ENCODE measurements at places on chromosomes 5 and 9.
A peak's percentile ranks its signal among the peaks of the same experiment; 100 is the strongest.

GRCh38 chr5:108379722-108380530 lies 2.0 kb downstream of the FBXL17 start:
- DNase-seq: peak; percentile 3

GRCh38 chr9:114549697-114550330 lies 37.8 kb upstream of the ATP6V1G1 start:
- DNase-seq: no peak

DNA sequence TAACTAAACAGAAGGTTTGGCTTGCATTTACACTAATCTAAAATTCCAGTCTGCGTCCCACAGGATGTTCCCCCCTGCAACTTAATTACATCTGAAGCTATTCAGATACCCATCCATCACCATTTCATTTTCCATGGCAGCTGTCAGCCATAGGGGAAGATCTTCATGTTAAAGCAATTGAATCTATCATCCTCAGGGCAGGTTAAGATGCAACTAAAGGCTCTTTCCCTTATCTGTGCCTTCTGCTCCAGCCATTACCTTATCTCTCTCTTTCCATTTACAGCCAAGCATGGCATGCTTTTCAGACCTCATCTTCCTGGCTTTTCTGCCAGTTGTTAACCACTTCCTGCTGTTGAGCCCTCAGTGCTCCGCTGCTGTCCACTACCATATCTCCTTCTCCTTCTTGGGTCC lies 15.8 kb upstream of the HACD4 start:
- no peak for DNase-seq

GRCh38 chr5:145104106-145104505 lies 731.0 kb downstream of the PRELID2 start:
- DNase-seq: no peak

- DNase-seq: no peak
Observed at GRCh38 chr5:32621256-32621655, 35.9 kb downstream of the SUB1 start.

- DNase-seq: no peak
Observed at GRCh38 chr5:66861402-66861801, 265.2 kb downstream of the MAST4 start.

DNA sequence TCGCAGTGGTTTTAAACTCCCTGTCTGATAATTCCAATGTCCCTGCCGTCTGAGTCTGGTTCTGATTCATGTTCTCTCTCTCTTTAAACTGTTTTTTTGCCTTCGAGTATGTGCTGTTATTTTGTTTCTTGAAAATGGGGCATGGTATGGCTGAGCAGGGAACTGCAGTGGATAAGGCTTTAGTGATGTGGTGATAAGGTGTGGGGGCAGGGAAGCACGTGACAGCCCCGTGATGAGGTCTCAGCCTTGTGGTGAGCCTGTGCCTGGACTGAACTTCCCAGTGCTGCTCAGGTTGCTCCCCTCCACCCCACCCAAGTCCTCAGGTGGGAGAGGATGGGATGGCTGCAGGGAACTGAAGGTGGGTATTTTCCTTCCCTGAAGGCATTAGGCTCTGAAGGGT lies 5.5 kb upstream of the ZNF354B start:
- no peak for DNase-seq

DNA sequence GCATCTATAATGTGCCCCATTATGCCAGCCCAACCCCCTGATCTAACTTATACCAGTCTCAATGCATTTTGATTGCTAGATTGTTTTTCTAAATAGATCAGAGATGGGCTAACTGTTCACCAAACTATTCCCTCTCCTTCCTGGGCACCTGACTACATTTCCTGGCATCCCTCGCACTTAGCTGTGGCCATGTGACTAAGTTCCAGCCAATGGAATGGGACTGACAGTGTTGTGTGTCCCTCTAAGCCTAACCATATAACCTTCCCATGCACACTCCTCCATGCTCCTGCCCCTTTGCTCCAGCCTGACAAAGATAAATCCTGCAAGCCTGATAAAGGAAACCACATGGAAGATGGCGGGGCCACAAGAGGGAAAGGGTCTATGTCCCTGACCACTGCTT lies 12.3 kb upstream of the IFNK start:
- no peak for DNase-seq

DNA sequence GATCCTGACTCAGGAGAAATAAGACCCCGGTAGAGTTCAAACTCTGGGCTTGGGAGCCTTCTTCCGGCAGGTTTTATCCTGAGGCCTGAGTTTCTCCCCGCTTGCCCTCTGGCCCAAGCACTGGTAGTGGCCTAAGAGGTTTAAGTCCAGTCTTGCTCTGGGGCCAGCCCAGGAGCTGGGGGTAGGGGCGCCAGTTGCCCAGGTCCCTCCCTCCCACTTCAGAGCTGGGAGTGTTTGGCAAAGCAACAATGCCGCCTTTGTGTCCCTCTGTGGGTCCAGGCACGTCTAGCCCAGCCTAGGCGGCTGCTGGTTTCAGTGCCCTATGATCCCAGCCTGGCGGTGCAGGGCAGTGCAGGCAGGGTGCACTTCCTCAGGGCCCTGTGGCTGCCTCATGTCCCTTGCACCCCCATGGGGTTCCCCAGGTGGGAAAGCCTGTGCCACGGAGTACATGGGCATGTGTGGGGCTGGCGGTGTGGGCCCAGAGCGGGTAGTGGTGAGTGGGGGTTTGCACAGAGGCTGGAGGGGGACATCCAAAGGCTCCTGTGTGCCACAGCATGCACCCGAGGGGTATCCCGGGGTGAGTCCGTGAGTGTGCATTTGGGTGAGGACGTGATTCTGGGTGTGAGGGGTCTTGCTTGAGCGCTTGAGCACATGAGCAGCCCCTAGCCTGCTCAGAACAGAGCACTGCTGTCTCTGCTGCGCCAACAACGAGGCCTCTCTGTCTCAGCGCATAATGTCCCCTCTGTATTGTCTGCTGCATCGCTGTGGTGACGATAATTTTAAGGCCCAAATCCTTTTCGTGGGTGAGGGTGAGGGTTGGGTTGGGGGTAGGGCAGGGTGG lies 61.7 kb upstream of the PSD2 start:
- no peak for DNase-seq

DNA sequence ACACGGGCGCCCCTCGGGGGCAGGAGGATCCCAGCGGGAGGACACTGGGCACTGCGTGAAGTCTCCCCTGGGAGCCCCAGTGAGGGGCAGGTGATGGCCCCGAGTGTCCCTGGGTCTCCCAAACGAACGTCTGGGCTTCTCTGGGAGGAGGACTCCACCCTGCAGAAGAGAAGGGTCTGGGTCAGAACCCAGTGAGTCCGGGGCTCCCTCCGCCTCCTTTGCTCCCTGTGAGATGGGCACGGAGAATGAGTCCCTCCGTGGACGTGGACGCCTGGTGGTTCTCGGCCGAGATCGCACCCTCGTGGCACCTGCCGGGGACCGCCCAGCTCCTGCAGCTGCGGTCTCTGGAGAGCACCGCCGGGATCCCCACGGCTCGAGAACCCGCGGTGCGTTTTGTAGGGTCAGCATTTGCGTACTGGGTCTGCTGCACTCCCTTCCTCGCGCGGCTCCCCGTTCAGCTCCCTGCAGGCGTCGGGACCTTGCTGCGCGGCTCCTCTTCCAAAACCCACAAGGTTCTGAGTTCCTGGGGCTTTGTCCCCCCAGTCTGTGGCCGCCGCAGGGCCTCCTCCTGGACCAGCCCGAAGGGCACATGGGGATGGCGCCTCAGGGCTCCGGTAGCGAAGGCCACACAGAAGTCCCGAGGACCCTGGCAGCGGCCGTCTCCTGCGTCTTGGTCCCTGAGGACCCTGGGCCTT lies 10.2 kb upstream of the CEP72 start:
- no peak for DNase-seq

DNA sequence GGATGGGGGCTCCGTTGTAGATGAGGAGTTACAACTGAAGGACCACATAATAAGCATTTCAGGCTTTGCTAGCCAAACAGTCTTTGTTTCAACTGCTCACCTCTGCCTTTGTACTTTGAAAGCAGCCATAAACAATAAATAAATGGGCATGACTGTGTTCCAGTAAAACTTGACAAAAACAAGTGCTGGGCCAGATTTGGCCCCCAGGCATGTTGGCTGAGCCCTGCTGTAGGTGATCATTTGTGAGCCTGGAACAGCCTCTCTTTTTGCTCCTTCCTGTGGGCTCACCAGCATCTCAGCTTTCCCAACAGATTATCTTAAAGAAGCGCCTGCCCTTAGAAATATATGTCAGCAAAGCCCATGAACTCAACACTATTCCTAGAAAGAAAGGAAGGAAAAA lies 149.4 kb downstream of the GOLPH3 start:
- no peak for DNase-seq

- DNase-seq: no peak
Observed at GRCh38 chr9:68555437-68556150, 14.9 kb upstream of the TMEM252 start.

GRCh38 chr5:119340597-119341218 lies 15.1 kb upstream of the TNFAIP8 start:
- DNase-seq: peak; percentile 71

DNA sequence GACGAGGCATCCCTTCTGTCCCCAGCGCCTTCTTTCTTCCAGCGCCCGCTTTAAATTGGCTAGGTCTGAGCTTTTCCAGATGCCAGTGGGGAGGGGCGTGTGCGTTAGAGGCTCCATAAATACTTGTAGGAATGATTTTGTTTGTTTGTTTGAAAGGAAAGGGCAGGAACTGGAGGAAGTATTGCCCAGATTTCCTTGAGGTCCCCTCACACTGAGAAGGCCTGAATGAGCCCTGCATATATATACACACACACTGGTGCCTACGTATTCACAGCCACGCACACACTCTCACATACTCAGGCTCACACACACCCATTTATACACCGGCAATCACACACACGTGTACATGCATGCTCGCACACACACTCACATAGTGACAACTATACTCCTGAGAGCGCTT lies 1.0 kb upstream of the SLIT3 start:
- DNase-seq: no peak

GRCh38 chr5:173625673-173626504 lies 9.4 kb upstream of the BOD1 start:
- DNase-seq: no peak

GRCh38 chr9:79007701-79008483 lies 563.9 kb upstream of the TLE4 start:
- no peak for DNase-seq

DNA sequence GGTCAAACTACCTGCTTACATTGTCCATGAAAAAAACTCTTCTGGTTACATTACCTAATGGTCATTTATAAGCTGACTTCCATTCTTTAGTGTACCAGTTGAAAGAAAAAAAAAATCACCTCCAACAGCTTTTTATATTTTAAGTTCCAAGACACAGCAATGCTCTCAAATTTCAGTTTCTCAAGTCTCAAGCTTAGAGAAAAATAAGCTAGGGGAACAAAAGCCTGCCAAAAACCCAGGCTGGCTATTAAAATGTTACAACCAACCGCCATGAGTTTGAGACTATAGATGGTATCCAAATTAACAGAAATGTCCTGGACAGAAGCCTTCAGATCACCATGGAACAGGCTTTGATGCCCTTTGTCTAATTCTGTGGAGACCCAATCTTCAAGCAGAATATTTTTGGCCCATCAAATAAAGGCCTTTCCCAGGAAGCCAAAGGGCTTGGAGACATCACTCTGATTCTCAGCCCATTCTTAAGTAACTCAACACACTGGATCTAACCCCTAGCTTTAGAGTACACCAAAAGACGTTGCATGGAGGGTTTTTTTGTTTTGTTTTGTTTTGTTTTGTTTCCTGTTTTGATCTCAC lies 343.7 kb downstream of the GLIS3 start:
- no peak for DNase-seq

DNA sequence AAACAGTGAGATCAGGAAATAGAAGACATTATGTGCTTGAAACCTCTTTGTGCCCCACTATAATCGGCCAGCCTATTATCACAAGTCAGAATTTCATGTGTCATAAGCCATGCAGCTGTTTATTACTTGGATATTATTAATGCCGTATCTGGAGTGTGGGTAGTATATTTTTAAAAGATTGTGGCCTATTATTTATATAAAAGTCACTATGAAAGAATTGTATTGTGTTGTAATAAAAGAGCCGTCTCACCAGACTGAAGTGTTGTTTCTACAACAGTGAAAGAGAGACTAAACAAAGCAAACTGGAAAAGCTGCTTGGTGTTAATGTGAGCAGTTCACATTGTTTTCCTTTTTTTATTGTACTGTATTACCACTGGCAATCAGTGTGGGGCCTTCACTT lies 449.1 kb downstream of the PSAT1 start:
- DNase-seq: no peak

DNA sequence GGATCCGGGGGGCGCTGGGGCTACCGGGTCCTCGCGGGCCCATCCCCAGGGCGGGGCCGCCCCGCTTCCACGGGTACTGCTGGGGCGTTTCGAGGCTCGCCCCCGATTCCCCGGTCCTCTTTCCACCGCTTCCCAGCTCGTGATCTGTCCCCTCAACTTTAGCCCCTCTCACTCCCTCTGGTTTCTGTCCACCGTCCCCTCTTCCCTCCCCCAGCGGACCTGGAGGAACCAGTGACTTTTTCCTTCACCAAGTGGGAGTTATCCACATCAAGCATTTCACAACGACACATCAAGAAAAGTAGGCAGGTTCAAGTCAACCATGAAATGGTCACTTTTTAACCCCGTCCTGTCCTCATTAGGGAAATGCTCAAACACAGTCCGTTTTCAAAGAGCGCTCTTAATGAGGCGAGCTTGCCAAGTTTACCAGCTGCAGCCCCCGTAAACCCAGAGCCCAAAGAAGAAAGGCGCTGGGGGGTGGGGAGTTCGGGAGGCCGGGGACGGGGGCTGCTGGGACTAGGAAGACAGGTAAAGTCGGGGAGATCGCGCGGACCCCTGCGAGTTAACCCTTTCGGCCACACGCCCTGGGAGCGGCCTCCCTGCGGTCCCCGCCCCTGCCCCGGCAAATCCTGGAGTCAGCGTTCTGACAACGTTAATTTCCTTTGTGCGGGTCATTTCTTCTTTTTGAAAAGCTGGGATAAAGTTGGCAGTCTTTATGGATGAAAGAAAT lies 2.1 kb upstream of the NFIB start:
- no peak for DNase-seq

DNA sequence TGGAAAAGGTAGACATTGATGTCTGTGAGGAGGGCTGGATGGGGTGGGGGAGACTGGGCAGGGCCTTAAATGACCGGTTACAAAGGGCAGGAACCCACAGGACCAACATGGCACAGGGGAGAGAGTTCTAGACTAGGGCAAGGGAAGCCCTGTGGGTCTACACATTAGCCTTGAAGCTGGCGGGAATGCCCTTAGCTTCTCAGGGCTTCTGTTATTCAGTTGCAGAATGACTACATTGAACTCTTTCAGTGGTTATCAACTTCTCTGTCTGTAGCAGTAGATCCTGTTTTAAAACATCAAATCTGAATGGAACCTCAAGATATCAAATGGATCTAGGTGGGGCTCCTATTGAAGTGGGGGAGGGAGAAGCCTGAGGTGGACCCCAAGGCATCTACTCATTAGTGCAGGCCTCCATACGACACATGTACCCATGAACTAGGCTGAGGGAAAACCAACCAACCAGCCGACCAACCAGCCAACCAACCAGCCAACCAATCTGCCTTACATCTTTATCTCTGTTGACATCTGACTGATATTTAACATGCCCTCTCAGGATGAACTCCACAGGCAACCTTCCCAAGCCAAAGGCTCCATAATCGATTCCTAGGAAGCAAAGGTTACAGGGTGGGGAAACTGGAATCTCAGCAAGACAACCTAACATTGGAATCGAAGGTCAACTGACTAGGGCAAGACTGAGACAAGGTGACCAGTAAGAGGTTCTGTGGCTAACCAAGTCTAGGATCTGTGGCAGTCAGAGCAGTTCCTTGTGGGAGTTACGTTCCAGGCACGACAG lies 48.3 kb downstream of the DAP start:
- no peak for DNase-seq

- DNase-seq: peak; percentile 25
Observed at GRCh38 chr9:120583958-120584369, 4.0 kb upstream of the CDK5RAP2 start.

All from CD4-positive, alpha-beta T cell treated with Interleukin-6 at 100 ng/mL for 8 hours (primary cell).